Mesendoderm (in vitro differentiated cells): ENCODE measurements at places on chromosomes 1 and 21.

GRCh38 chr1:156745881-156746280 lies 5.0 kb upstream of the MRPL24 start:
- DNase-seq: no peak

DNA sequence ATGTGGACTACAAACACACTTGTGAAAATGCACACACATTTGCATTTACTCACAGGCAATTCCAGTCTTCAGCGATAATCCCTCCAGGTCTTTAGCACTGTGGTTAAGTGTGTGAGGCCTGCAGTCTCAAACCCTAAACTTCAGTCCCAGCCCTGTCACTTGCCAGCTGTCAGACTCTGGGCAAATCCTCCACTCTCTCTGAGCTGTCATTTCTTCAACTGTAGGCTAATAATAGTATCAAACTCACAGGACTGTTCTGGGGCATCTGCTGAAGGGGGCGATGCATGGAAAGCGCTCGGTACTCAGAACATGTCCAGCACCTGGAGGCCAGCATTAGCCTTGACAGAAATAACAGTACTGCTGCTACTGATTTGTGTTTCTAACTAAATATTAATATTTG lies 48.2 kb downstream of the NEK2 start:
- DNase-seq: peak; percentile 45

DNA sequence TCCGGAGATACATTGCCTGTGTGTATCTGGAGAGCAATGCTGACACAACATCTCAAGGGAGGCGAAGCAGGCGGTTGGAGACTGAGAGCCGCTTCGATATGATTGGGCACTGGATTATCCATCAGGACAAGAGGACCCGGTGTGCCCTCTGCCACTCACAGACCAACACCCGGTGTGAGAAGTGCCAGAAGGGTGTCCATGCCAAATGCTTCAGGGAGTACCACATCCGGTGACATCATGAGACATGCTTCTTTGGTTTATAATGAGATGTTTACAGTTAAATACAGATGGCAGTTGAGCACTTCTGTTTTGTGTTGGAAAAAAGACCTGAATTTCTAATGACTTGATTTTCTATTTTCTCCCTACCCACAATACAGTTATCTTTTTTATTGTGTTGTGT lies 12.1 kb downstream of the PGBD2 start:
- DNase-seq: no peak

- no peak for DNase-seq
Measured at GRCh38 chr1:98336472-98337083, 324.9 kb upstream of the SNX7 start.

GRCh38 chr1:41622402-41622801 lies 137.9 kb upstream of the EDN2 start:
- no peak for DNase-seq

DNA sequence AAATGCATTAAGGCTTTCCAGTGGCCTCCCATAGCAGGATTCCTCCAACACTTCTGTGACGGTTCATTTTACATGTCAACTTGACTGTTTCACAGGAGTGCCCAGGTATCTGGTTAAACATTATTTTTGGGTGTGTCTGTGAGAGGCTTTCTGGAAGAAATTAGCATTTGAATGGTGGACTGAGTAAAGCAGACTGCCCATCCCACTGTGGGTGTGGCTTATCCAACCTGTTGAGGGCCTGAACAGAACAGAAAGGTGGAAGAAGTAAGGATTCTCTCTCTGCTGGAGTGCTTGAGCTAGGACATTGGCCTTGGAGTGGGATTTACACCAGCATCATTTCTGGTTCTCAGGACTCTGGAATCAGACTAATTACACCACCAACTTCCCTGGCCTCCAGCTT lies 85.6 kb downstream of the RGS7 start:
- DNase-seq: no peak

DNA sequence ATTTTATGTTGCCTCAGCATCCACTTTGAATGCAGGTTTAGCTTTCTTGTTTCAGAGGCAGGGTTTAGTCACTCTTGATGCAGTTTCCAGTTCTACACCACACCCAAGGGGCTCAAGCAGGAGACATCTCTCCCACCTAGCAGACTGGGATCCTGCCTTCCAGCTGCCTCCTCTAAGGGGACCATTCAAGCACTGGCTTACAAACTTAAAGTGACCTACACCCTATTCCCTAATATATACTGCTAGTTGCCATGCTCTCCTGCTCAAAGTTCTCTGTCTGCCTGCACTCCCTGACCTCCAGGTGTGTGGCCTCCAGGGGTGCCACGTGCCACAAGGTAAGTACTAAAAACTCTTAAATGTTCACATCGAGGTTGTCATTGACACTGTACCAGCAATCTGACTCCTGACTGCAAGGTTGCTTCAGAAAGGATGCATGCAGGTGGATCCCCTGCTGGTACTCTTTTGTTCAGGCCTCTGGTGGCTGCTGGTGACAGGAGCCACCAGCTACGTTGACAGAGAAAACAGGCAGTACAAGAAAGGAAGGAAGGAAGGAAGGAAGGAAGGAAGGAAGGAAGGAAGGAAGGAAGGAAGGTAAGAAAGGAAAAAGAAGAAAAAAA lies 185.9 kb downstream of the COQ8A start:
- peak; percentile 36 for DNase-seq

GRCh38 chr1:167923324-167924056 lies 9.6 kb upstream of the ADCY10 start:
- no peak for DNase-seq

DNA sequence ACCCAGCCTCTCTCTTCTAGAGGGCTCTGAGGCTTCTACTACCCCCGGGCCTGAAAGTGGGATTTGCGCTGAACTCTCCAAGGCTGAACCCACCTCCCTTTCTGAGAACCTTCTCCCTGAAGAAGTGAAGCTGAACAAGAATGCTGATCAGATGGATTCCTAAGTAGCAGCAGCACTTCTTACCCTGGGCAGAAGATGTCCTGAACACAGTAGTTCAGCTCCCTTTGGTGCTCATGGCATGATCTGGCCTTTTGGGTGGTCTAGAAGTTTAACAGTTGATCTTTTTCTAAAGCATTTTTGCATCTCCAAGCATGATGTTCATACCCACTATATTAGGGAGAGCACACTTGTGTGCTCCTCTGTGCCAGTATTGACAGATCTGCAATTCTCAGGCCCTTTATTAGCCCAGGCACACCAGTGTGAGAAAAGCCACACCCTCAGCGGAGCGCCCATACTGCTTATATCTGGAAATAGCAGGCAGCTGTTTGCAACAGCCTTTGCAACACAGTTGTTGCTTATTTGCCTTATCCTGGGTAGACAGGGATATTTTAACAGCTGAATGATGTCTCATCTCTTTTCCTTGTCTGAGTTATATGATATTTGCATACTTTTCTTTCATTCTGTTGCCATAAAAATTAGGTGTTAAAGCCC lies 34.2 kb downstream of the CNN3 start:
- no peak for DNase-seq

- no peak for DNase-seq
Measured at GRCh38 chr1:43981135-43981491, 2.1 kb downstream of the B4GALT2 start.

GRCh38 chr1:24385160-24385940 lies 28.2 kb downstream of the STPG1 start:
- DNase-seq: peak; percentile 71

DNA sequence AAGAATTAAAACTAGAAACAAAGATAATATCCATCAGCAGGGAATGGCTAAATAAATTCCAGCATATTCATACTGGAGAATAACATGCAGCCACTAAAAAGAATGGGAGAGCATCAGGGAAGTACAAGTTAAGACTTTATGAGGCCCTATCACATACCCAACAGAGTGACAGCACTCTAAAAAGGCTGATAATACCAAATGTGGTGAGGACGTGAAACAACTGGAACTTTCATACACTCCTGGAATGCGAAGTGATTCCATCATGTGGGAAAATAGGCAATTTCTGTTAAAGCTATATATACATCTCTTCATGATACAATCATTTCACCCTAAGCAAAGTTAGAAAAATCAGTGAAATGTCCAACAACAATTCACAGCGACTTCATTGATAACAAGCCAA lies 42.6 kb downstream of the COL6A1 start:
- no peak for DNase-seq

DNA sequence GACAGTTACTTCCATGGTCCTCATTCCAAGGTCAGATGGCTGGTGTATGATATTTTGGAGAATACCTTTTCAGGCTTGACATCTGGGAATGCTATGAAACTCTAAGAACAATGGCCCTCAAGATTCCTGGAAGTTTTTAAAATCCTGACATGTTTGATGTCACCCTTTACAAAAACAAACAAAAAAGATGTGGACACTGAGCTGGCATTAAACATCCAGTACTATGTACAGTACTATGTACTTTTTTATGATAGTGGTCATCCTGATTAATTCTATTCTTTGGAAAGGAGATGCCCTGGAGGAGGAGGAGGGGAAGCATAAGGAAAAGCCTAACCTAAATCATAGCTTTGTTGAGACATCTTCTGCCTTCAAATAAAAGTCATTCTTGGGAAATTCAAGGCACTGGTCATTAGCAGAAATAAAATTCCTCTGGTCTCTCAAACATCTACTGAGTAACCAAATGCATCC lies 235.4 kb downstream of the HMCN1 start:
- no peak for DNase-seq

- no peak for DNase-seq
Measured at GRCh38 chr1:205858141-205858961, 8.4 kb upstream of the PM20D1 start.

GRCh38 chr1:78426408-78426807 lies 64.4 kb upstream of the PTGFR start:
- no peak for DNase-seq

GRCh38 chr1:228351850-228352249 lies 54.8 kb downstream of the TRIM11 start:
- no peak for DNase-seq

GRCh38 chr1:232983817-232984567 lies 33.6 kb downstream of the NTPCR start:
- DNase-seq: no peak

DNA sequence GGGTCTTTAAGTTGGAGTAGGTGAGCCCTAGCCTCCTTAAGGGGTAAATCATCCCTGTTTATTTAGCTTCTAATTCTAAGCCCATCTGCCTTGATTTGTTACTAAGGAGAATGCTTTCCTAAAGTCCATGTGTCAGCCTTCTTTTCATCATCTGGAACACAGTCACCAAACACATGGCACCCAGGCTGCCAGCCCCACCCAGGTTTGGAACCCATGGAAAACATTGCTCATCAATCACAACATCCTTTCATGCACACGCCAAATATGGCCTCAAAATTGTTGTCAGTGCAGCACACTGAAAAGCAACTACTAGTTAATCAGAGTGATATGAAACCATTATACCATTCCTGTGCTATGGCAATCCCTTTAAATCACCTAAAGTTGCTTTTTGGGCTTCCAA lies 386.7 kb upstream of the ESRRG start:
- DNase-seq: no peak

DNA sequence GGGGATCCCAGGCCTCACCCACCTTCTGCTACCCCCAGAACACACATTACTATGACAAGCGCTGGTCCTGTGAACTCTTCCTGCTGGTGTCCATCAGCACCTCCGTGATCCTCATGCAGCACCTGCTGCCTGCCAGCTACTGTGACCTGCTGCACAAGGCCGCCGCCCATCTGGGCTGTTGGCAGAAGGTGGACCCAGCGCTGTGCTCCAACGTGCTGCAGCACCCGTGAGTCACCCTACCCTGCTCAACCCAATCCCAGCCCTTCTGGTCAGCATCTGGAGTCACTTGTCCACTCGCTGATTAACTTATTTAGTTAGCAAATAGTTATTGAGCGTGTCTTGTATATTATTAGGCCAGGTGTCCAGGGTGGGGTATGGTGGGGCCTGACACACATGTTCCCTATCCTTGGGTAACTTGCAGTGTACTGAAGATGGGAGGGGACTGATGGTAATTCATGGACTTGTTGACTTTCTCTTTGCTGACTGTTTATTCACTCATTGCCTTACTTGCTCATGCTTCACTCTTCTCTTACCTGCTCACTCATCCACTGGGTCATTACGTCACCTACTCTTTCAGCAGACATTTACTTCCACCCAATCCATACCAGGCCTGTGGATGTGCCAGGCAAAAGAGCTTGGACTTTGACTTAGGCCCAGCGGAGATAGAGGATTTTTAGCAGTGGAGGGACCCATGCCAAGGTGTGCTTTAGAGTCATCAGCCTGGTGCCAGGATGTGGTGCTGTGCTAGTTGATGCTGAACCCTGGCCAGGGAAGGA lies 12.9 kb upstream of the KPNA6 start:
- no peak for DNase-seq

GRCh38 chr1:158102881-158103674 lies 77.6 kb upstream of the CD1D start:
- no peak for DNase-seq

- DNase-seq: no peak
Measured at GRCh38 chr1:212794561-212795014, 2.9 kb downstream of the TATDN3 start.

DNA sequence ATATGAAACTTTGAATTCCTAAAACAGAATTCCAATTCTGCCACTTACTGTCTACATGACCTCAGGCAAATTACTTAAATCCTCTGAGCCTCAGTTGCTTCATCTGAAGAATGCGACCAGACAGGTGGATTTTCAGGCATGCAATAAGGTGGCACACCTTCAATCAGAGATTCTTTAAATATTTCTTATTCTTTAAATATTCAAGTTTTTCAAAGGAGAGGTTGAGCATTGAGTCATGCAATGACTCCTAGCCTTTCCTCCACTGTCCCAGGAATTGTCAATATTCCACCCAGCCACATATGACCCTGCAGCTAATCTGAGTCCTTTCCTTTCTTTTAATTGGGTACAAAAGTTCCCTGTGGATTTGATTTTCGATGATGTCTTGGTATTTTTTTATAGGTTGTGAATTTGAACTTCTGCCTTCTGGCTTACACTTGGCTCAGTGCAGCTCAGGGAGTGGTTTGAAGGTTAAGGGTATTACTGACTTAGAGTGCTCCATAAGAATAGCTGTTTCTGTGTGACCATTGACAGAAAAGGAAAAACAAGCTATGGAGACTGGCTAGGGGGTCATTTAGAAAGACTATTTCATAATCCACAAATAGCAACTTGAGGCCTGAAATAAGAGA lies 52.2 kb upstream of the PRDX6 start:
- DNase-seq: peak; percentile 22

- DNase-seq: no peak
Measured at GRCh38 chr1:150008699-150009098, 1.8 kb downstream of the OTUD7B start.

DNA sequence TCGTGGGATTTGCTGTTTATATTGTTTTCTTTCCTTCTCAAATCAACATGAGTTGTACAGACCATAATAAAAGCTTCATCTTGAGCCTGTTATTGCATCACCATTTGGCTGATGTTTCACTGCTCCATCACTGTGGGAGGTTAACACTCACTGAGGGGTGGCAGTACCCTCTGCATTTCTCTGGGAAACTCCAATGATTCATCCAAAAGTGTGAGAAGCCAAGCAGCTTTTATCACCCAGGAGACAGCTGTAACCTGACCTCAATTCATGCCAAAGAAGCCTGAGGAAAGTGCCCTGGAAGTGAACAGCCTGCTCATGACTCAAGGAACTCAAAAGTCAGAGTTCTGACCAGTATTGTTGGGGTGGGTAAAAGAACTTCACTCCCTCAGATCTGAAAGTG lies 84.1 kb downstream of the GPR88 start:
- peak; percentile 89 for DNase-seq

DNA sequence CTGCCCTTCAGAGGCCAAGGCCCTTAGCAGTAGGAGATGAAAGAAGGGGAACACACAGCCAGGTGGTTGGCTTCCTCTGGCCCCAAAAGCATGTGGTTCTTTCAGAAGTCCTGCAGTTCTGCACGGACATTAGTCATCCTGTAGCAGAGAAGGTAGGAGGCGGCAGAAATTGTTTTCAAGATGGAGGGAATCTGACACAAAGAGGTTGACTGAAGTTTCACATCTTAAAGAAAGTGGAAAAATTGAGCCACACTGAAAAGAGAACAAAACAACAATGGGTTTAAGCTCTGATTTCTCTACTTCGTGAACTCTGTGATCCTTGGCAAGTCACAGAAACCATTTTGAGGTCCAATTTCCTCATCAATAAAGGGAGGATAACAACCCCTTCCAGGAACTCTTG lies 125.3 kb upstream of the DNAH14 start:
- no peak for DNase-seq
